Cardiac muscle cell (in vitro differentiated cells and primary cell): ENCODE measurements at places on chromosomes 3 and 15. TPM values are rescaled to one million over a fixed set of nuclear protein-coding genes. Genes with fewer than 3 reads are reported as not detected.

CIB2 gene
- polyA plus RNA-seq = 59.9 and 72.6 TPM in 2 replicates

GOLGA8Q gene
- 0.48 TPM in 1 of 2 replicates, not detected in the other for polyA plus RNA-seq

CFAP100 gene
- polyA plus RNA-seq = 0.09 TPM in 1 of 2 replicates, not detected in the other

HHLA2 gene
- polyA plus RNA-seq = not detected in 2 replicates

SH3GL3 gene
- polyA plus RNA-seq = 52.4 and 87.1 TPM in 2 replicates

FRMD5 gene
- 26.8 and 31.9 TPM in 2 replicates for polyA plus RNA-seq

XXYLT1 gene
- polyA plus RNA-seq = 52.5 and 62.3 TPM in 2 replicates

SIDT1 gene
- polyA plus RNA-seq = 0.32 TPM in 1 of 2 replicates, not detected in the other

CSPG5 gene
- 2.0 and 2.9 TPM in 2 replicates for polyA plus RNA-seq

APOD gene
- 0.19 and 0.24 TPM in 2 replicates for polyA plus RNA-seq

DAZL gene
- polyA plus RNA-seq = 0.04 TPM in 1 of 2 replicates, not detected in the other

LRTM1 gene
- 0.13 and 0.56 TPM in 2 replicates for polyA plus RNA-seq

DPPA2 gene
- not detected in 2 replicates for polyA plus RNA-seq

PLSCR4 gene
- polyA plus RNA-seq = 0.40 and 1.3 TPM in 2 replicates

TSC22D2 gene
- polyA plus RNA-seq = 22.6 and 29.1 TPM in 2 replicates

NDUFB5 gene
- polyA plus RNA-seq = 309 and 317 TPM in 2 replicates

GOLGA8N gene
- polyA plus RNA-seq = 0.68 and 1.5 TPM in 2 replicates

GPR62 gene
- 0.94 and 2.2 TPM in 2 replicates for polyA plus RNA-seq

MOBP gene
- not detected in 2 replicates for polyA plus RNA-seq

RPL4 gene
- polyA plus RNA-seq = 833 and 906 TPM in 2 replicates

CHRFAM7A gene
- polyA plus RNA-seq = 4.7 and 5.6 TPM in 2 replicates

SNAPC5 gene
- polyA plus RNA-seq = 57.4 and 59.5 TPM in 2 replicates

HES1 gene
- 22.2 and 33.9 TPM in 2 replicates for polyA plus RNA-seq

PPARG gene
- 1.2 TPM in 1 of 2 replicates, not detected in the other for polyA plus RNA-seq

SAMMSON gene
- polyA plus RNA-seq = not detected in 2 replicates

HRH1 gene
- not detected in 2 replicates for polyA plus RNA-seq

CRYBG3 gene
- polyA plus RNA-seq = 2.7 and 7.7 TPM in 2 replicates

KBTBD13 gene
- 4.8 and 5.0 TPM in 2 replicates for polyA plus RNA-seq

GOLGA6D gene
- polyA plus RNA-seq = 0.29 TPM in 1 of 2 replicates, not detected in the other

RTP4 gene
- polyA plus RNA-seq = not detected in 2 replicates

FANCD2OS gene
- not detected in 2 replicates for polyA plus RNA-seq

ISL2 gene
- not detected in 2 replicates for polyA plus RNA-seq

TM4SF1 gene
- 1.7 and 4.3 TPM in 2 replicates for polyA plus RNA-seq

SLC12A1 gene
- polyA plus RNA-seq = not detected in 2 replicates

ABTB1 gene
- polyA plus RNA-seq = 17.1 and 30.4 TPM in 2 replicates

DLG1 gene
- polyA plus RNA-seq = 42.8 and 50.8 TPM in 2 replicates

MAGEL2 gene
- polyA plus RNA-seq = 8.9 and 10.2 TPM in 2 replicates

CHDH gene
- polyA plus RNA-seq = 12.8 and 23.3 TPM in 2 replicates

CCR1 gene
- polyA plus RNA-seq = not detected in 2 replicates

HEG1 gene
- 17.4 and 24.9 TPM in 2 replicates for polyA plus RNA-seq

PCSK6 gene
- polyA plus RNA-seq = 4.8 and 8.1 TPM in 2 replicates

CACNA2D3 gene
- polyA plus RNA-seq = 0.59 and 1.7 TPM in 2 replicates

WDR93 gene
- 0.59 and 0.73 TPM in 2 replicates for polyA plus RNA-seq

GHSR gene
- polyA plus RNA-seq = not detected in 2 replicates

AAGAB gene
- 39.9 and 45.3 TPM in 2 replicates for polyA plus RNA-seq

BFSP2 gene
- polyA plus RNA-seq = not detected in 2 replicates

NT5DC2 gene
- 113 and 120 TPM in 2 replicates for polyA plus RNA-seq

GOLGA6L7 gene
- polyA plus RNA-seq = 0.52 and 0.59 TPM in 2 replicates
